ENCODE measurements at places on chromosomes 4 and X.

GRCh38 chr4:106323119-106323518 is 6.8 kb downstream of the AIMP1 start:
- no peak for DNase-seq

DNA sequence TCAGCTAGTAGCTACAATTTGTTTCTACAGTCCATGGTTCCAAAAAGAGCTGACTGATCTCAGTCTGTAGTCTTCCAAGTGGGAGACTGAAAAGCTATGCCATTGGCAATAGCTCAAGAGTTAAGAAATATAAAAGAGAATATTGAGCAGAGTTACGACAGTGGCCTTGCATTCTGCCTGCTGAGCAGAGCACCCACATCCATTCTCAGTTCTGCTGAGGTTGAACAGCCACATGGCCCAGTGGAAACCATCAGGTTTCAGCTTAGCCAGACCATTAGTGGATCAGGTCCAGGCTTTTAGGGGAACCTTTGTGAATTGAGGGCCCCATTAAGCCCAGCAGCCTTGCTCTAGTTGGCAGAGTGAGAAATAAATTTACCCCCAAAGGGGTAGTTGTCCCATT is 28.1 kb downstream of the ZNF81 start:
- no peak for DNase-seq

GRCh38 chr4:153039542-153040185 is 103.5 kb downstream of the FHDC1 start:
- DNase-seq, result no peak

DNA sequence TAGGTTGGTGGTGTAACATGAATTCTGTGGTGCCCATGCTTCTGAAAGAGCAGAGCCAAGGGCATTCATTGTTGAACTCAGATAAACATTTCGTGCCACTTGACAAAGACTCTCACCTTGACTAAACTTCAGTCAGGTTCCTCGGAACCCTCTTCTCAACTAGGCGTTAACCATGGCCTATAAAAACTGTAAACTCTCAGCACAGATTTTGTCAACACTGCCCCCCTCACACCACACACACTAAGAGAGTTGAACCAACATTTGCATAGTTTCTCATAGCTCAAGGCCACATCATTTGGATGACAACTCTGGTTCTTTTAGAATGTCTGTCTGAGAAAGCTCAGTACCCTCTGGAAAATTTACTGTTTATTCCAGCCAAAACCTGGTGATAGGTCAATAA is 28.1 kb downstream of the CASP6 start:
- DNase-seq, result no peak

GRCh38 chr4:109861916-109862511 is 14.1 kb downstream of the LRIT3 start:
- DNase-seq, result no peak

GRCh38 chrX:23317799-23318724 is 16.6 kb upstream of the PTCHD1 start:
- no peak for DNase-seq
